B cell (primary cell): ENCODE measurements at places on chromosomes 12 and 14. TPM values are rescaled to one million over a fixed set of nuclear protein-coding genes. Genes with fewer than 3 reads are reported as not detected.

DNA sequence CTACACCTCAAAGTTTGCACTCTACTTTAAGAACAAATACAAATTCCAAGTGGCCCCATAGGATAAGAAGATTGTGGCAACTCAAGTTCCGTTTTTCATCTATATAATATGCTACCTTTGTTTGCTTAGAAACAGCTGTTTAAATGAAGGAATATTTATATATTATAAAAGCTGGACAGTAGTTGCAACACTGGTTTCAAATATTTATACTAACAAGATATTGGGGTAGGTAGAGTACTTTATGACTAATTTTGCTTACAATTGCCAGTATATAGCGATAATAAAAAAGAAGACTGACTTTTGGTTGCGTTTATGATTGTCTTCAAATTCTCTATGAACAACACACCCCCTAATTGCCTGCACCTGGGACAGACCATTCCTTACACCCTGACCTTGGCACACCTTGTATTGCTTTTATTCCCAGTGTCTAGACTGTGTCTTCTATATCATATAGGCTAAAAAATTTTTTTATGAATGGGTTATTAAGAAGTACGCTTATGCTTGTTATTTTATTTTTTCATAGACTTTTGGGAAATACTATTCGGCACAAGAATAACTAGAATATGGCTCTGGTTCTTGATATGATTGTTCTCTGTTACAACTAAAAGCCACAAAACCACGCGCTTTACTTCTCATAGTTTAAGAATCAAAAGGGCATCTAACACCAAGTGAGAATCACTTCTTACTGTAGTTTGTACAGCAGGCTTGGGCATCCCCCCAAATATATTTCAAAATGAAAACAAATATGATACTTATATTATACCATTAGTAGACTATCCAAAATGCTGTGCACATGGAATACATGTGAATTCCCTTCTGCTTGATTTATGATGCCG is 455.4 kb upstream of the DCN start:
- no peak for DNase-seq
- H3K27me3 ChIP-seq, result no peaks in the 10 kb centered on the region
- H3K27ac ChIP-seq, result no peak overlapping the region

- no peak overlapping the region for H3K4me3 ChIP-seq
- H3K27ac ChIP-seq, result no peak overlapping the region
- H3K36me3 ChIP-seq, result peaks cover 5% of the 10 kb centered on the region
Measured at GRCh38 chr14:31070431-31070830, 44.3 kb upstream of the STRN3 start.

GRCh38 chr12:117007577-117007976 is 91.6 kb downstream of the TESC start:
- H3K27me3 ChIP-seq, result no peaks in the 10 kb centered on the region
- no peak for DNase-seq
- H3K27ac ChIP-seq, result no peak overlapping the region
- no peak overlapping the region for H3K4me3 ChIP-seq
- no peaks in the 10 kb centered on the region for H3K4me1 ChIP-seq

GRCh38 chr12:57547288-57548012 is 458 bp upstream of the DCTN2 start:
- no peaks in the 10 kb centered on the region for H3K36me3 ChIP-seq
- H3K4me1 ChIP-seq, result peaks cover 21% of the 10 kb centered on the region
- H3K27me3 ChIP-seq, result no peaks in the 10 kb centered on the region
- peak overlapping the region; percentile 85 for H3K4me3 ChIP-seq
- no peak for DNase-seq
- peak overlapping the region; percentile 90 for H3K27ac ChIP-seq

The FERMT2 gene
- 0.05 TPM in 1 of 2 replicates, not detected in the other for total RNA-seq

GRCh38 chr12:97093187-97093683 is 186.2 kb downstream of the NEDD1 start:
- no peaks in the 10 kb centered on the region for H3K36me3 ChIP-seq
- no peaks in the 10 kb centered on the region for H3K4me1 ChIP-seq
- no peak overlapping the region for H3K4me3 ChIP-seq
- H3K27me3 ChIP-seq, result no peaks in the 10 kb centered on the region
- DNase-seq, result no peak

GRCh38 chr14:93155667-93156066 is 29.0 kb downstream of the MOAP1 start:
- H3K27ac ChIP-seq, result no peak overlapping the region
- no peak for DNase-seq
- H3K4me3 ChIP-seq, result no peak overlapping the region
- no peaks in the 10 kb centered on the region for H3K27me3 ChIP-seq

GRCh38 chr14:64363265-64363846 is 24.8 kb upstream of the MTHFD1 start:
- H3K27ac ChIP-seq, result no peak overlapping the region
- DNase-seq, result no peak
- no peaks in the 10 kb centered on the region for H3K27me3 ChIP-seq
- H3K36me3 ChIP-seq, result no peaks in the 10 kb centered on the region

The RASSF9 gene
- not detected in 2 replicates for total RNA-seq
